Stimulated activated CD4-positive, alpha-beta T cell treated with anti-CD3 and anti-CD28 coated beads, Interleukin-1b, Interleukin-23, amount 100 ng/mL, for 48 hours (primary cell): ENCODE measurements at places on chromosomes 11 and 22.

DNA sequence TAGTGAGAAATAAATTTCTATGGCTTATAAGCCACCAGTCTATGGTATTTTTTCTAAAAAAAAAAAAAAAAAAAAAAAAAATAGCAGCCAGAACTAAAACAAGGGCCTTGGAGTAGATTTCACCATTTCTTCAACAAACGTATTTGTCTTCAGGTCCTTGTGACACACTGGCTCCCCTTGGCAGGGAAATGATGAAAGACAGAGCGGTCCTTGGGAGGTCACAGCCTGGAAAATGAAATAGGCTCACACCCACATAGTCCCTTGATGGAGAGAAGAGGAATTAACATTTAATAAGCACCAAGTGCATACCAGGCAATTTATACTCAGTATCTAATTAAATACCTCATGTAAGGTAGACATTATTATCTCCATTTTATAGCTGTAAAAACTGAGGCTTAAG, 25.7 kb upstream of the ACER3 start:
- DNase-seq, result no peak

- no peak for DNase-seq
Observed at GRCh38 chr11:65786786-65787636, at the start of gene OVOL1. OVOL1 (plus strand) TSS chr11:65787063; CDS start chr11:65787374, 311 bp downstream.

DNA sequence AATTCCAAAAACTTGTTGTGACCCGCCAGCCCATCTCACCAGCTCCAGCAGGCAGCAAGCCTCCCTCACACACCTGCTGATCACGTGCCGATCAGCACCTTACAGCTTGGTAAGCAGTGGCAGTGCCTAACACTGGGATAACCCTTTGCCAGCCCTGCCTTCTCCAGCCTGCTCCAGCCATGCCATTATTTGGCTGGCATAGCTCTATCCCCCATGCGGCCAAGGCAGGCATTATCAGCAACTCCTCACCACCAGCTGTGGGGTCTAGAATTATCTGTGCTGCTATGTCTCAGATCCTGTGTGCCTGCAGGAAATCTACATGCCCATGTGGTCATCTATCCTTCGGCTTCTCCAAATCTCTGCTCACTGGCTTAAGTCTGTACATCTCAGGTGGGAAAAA, 215.0 kb downstream of the ST3GAL4 start:
- no peak for DNase-seq

DNA sequence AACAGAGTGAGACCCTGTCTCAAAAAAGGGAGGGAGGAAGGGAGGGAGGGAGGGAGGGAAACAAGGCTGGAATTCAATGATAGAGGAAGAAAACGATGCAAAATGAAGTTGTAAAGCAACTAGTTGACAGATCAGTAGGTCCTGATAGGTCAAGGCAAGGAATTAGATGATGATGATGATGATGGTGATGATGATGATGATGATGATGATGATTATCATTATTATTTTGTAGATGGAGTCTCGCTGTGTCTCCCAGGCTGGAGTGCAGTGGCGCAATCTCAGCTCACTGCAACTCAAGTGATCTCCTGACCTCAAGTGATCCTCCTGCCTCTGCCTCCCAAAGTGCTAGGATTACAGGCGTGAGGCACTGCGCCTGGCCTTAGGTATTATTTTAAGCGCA, 11.3 kb upstream of the L3MBTL2 start:
- no peak for DNase-seq

- DNase-seq, result no peak
Observed at GRCh38 chr22:28505416-28506149, 174.1 kb downstream of the TTC28 start.
